ENCODE measurements at places on chromosomes 5 and 9. TPM values are rescaled to one million over a fixed set of nuclear protein-coding genes. Genes with fewer than 3 reads are reported as not detected.

Gene ZNF366
- not detected for total RNA-seq

Gene SLC6A3
- total RNA-seq: 0.46 TPM

Gene PCDHAC2
- 3.7 TPM for total RNA-seq

Gene RBM18
- 15.0 TPM for total RNA-seq

- H3K36me3 ChIP-seq: no peaks in the 10 kb centered on the region
- H3K27ac ChIP-seq: no peak overlapping the region
- DNase-seq: no peak
- no peak overlapping the region for H3K4me3 ChIP-seq
Measured at GRCh38 chr5:114377050-114377844, 15.4 kb downstream of the KCNN2 start.

DNA sequence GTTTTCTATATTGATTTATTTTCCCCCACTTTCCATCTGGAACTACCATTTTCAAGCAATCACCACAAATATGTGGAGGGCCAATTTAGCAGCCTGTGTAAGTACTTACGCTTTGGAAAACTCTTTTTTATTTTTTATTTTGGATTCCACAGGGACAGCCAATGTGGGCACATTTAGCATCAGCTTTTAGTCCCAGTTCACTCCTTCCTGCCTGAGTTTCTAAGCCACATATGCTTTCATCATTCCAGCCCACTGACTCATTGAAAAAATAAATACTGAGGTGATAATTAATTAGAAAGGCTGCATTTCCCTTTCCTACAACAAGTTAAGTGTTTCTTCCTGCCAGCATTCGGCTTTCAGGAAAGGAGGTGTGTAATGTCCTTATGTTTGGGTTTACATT, 76.8 kb downstream of the TMEM167A start:
- DNase-seq: no peak
- no peaks in the 10 kb centered on the region for H3K36me3 ChIP-seq
- no peaks in the 10 kb centered on the region for H3K27me3 ChIP-seq
- no peak overlapping the region for H3K4me3 ChIP-seq

- H3K4me1 ChIP-seq: no peaks in the 10 kb centered on the region
- H3K27ac ChIP-seq: no peak overlapping the region
- H3K4me3 ChIP-seq: no peak overlapping the region
Measured at GRCh38 chr9:137756045-137756744, 121.4 kb upstream of the CACNA1B start.

GRCh38 chr5:90657030-90657429, 98.4 kb downstream of the ADGRV1 start:
- no peak for DNase-seq
- H3K4me3 ChIP-seq: no peak overlapping the region
- peaks cover 9% of the 10 kb centered on the region for H3K36me3 ChIP-seq
- no peak overlapping the region for H3K27ac ChIP-seq

GRCh38 chr5:66796305-66797292, 200.4 kb downstream of the MAST4 start:
- H3K36me3 ChIP-seq: no peaks in the 10 kb centered on the region
- DNase-seq: no peak
- H3K27me3 ChIP-seq: no peaks in the 10 kb centered on the region
- no peaks in the 10 kb centered on the region for H3K4me1 ChIP-seq
- H3K27ac ChIP-seq: no peak overlapping the region
- no peak overlapping the region for H3K4me3 ChIP-seq

- no peak overlapping the region for H3K27ac ChIP-seq
- DNase-seq: no peak
- H3K4me1 ChIP-seq: peaks cover 11% of the 10 kb centered on the region
- H3K27me3 ChIP-seq: peaks cover 34% of the 10 kb centered on the region
- H3K4me3 ChIP-seq: no peak overlapping the region
Measured at GRCh38 chr5:1670351-1670750, 129.3 kb downstream of the MRPL36 start.

- no peaks in the 10 kb centered on the region for H3K36me3 ChIP-seq
- no peaks in the 10 kb centered on the region for H3K27me3 ChIP-seq
- DNase-seq: no peak
- H3K27ac ChIP-seq: no peak overlapping the region
- no peak overlapping the region for H3K4me3 ChIP-seq
- H3K4me1 ChIP-seq: no peaks in the 10 kb centered on the region
Measured at GRCh38 chr5:112574536-112574935, 155.5 kb upstream of the EPB41L4A start.

- DNase-seq: no peak
- no peak overlapping the region for H3K4me3 ChIP-seq
- H3K4me1 ChIP-seq: no peaks in the 10 kb centered on the region
- H3K27ac ChIP-seq: no peak overlapping the region
Measured at GRCh38 chr5:20572614-20573013, 584.6 kb upstream of the CDH18 start.

- peaks cover 5% of the 10 kb centered on the region for H3K4me1 ChIP-seq
- H3K36me3 ChIP-seq: no peaks in the 10 kb centered on the region
- no peak overlapping the region for H3K27ac ChIP-seq
- no peak for DNase-seq
Measured at GRCh38 chr9:134128727-134129679, 6.9 kb upstream of the WDR5 start.

DNA sequence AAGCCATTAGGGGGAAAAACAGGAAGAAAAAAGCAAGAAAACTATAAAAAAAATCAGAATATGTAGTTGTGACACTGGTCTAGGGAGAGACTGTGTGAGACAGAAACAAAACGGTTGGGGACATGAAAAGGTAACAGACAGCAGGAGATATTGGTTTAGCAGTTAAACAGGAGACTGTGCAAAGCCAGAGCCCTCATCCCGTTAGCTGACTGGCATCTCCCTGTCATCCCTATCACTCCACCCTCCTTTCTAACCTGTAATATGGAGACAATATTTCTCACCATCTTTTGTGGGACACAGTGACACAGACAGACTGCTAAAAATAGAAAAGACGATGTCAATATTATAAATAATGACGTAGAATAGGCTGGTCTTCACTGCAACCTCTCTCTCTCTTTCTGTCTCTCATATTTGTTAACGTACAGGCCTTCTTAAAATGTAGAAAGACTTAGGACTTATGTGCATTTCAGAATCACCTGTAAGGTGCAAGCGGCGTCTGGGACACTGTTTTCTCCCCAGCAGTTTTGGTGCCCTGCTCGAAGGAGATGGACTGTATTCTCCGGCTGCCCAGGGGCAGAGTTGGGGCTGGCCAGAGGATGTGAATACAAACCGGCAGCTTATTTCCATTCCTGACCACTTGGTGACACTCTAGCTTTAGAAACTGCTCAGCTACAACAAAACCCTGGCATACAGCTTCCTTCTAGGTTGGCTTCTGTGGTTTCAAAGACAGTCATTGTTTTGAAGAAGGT, 190.6 kb downstream of the MAT2B start:
- DNase-seq: peak; percentile 23
- no peaks in the 10 kb centered on the region for H3K27me3 ChIP-seq
- H3K4me1 ChIP-seq: no peaks in the 10 kb centered on the region
- H3K4me3 ChIP-seq: no peak overlapping the region
- H3K36me3 ChIP-seq: no peaks in the 10 kb centered on the region
- no peak overlapping the region for H3K27ac ChIP-seq

DNA sequence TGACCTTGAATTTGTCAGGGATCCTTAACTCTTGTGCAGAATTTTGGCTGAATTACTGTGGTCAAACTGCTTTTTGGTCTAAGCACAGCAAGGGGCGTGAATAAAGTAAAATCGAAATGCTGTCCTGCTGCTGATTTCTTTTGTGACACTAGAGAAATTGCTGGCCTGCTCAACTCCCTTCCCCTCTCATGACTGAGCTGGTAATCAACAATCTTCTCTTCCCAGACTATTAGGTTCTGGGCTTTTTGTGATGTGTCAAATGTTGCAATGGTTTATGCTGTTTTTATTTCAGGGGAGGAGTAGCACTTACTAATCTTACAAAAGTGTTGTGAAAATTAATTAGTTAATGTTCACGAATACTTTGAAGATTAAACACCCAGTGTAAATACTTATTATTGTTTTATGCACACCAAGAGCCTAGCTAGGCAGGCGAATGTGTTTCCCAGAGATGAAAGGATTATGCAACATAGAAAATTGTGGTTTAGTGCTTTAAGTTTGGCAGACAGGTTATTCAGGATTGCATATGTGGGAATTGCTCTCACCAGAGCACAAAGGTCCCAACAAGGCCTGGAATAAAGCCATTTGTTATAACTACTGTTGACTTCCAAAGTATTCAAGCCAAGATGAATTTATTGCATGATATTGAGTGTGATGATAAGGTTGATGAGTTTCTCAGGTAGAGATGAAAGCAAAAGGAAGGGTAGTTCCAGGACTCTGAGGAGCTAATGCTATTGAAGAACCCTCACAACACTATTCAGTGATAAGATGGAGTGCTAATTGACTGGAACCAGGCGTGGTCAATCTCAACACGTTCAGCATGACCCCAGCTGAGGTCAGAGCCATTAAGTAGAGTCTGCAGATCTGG, 280.7 kb upstream of the ZNF608 start:
- DNase-seq: no peak
- no peak overlapping the region for H3K27ac ChIP-seq
- H3K4me3 ChIP-seq: no peak overlapping the region

DNA sequence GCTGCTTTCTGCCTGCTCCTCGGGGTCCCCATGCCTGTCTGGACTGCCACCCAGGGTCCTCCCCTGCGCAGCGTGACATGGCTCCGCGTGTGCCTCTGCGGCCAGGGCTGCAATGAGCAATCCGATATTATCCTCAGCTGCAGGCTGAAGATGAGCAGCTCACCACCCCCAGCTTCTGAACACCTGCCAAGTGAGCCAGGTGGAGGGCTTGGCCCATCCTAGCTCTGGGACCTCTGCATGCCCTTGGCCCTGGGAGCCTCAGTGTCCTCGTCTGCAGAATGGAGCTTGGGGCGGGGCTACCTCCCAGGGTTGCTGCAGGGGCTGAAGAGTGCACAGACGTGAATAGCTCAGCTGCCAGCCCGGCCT, 4.1 kb upstream of the MYMK start:
- peaks cover 34% of the 10 kb centered on the region for H3K4me1 ChIP-seq
- no peak overlapping the region for H3K27ac ChIP-seq
- no peak overlapping the region for H3K4me3 ChIP-seq
- no peaks in the 10 kb centered on the region for H3K36me3 ChIP-seq
- no peak for DNase-seq
- no peaks in the 10 kb centered on the region for H3K27me3 ChIP-seq

All from H1 (cell line).